Esophagus muscularis mucosa (tissue), 4 donors: ENCODE measurements at places on chromosomes 3 and 15. TPM values are rescaled to one million over a fixed set of nuclear protein-coding genes. Genes with fewer than 3 reads are reported as not detected.

GOLGA8M gene
- total RNA-seq, result not detected

DNA sequence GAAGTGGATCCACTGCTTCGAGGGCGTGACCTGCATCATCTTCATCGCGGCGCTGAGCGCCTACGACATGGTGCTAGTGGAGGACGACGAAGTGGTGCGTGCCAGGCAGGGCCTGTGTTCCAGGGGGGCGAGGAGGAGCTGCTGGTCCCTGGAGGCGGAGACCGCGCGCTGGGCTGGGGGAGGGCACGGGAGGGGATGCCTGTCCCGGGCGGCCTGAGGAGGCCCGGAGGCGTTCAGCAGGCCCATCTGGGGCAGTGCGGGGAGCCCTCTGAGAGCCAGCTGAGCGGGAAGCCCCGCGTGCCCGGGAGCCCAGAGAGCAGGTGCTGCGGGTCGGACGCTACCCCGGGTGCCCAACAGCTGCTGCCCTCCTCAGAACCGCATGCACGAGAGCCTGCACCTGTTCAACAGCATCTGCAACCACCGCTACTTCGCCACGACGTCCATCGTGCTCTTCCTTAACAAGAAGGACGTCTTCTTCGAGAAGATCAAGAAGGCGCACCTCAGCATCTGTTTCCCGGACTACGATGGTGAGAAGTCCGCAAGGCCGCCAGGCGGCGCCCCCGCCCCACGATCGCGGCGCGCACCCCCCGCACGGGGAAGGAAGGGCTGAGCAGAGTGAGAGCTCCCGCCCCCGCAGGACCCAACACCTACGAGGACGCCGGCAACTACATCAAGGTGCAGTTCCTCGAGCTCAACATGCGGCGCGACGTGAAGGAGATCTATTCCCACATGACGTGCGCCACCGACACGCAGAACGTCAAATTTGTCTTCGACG is 2.9 kb downstream of the GNAT1 start:
- H3K27ac ChIP-seq, result no peak overlapping the region
- peak; percentile 93 for DNase-seq
- no peaks in the 10 kb centered on the region for H3K36me3 ChIP-seq
- peak overlapping the region; percentile 21 for H3K4me3 ChIP-seq

STAC gene
- 8.6 TPM for total RNA-seq

CFAP100 gene
- total RNA-seq, result not detected

MME gene
- 3.6 TPM for total RNA-seq

DNA sequence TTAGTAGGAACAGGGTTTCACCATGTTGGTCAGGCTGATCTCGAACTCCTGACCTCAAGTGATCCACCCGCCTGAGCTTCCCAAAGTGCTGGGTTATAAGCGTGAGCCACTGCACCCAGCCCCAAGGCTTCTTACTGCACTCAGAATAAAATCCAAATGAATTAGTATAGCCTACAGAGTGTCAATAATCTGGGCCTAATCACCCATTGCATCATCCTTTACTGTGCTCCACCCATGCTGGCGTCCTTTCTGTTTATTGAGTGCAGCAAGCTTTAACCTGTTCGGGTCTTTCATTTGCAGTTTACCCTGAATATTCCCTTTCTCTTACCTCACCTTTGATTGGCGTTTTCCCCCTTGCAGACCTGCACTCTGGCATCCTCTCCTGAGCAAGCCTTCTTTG is 77.7 kb downstream of the CEP63 start:
- no peak overlapping the region for H3K4me3 ChIP-seq
- DNase-seq, result no peak
- no peak overlapping the region for H3K27ac ChIP-seq
- no peaks in the 10 kb centered on the region for H3K27me3 ChIP-seq
- H3K4me1 ChIP-seq, result no peaks in the 10 kb centered on the region

- peaks cover 45% of the 10 kb centered on the region for H3K4me1 ChIP-seq
- H3K36me3 ChIP-seq, result no peaks in the 10 kb centered on the region
- H3K27ac ChIP-seq, result no peak overlapping the region
Measured at GRCh38 chr3:138938877-138939560, 7.9 kb downstream of the FOXL2 start.

DNA sequence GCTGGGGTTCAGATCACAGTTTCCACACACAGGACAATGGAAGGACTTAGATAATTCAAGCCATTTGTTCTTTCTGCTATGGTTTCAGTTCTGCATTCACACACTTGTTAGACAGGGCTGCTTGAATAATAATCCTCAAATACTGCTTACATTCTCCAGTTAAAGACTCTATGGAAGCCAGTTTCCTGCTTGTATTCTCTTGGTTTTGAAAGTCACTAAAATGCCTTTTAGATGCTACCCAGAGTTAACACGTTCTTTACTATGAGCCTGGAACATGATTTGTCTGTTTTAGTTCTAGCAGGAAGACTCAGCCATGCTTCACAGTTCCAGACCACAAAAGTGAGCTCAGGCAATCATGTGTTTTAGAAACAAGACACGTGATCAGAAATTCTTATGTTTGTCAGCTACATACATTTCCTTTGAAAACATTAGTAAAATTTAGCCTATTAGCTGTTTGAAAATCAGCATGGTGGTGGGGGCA is 152.4 kb downstream of the LEKR1 start:
- H3K36me3 ChIP-seq, result no peaks in the 10 kb centered on the region
- H3K4me1 ChIP-seq, result no peaks in the 10 kb centered on the region
- H3K4me3 ChIP-seq, result no peak overlapping the region

DNA sequence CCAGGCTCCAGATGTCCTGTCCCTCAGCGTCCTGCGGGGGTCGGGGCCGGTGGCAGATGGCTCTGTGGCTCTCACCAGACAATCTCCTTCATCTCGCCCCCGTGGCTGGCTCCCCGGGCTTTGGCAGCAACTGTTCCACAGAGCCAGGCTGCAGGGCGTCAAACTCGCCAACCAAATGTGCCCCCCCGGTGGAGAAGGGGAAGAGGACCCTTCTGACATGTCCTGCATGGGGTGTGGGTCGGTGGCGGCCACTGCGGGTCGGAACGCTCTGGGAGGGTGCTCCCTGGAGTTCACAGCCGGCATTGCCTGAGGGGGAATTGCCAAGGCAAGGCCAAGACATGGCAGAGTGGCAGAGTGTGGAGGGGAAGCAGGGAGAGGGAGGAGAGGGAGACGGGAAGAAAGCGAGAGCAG is 36.0 kb downstream of the BDH1 start:
- no peak for DNase-seq
- no peaks in the 10 kb centered on the region for H3K36me3 ChIP-seq
- H3K27ac ChIP-seq, result no peak overlapping the region
- no peaks in the 10 kb centered on the region for H3K27me3 ChIP-seq
- no peaks in the 10 kb centered on the region for H3K4me1 ChIP-seq
- no peak overlapping the region for H3K4me3 ChIP-seq

GRCh38 chr15:89496155-89497098 is at the start of gene RHCG:
RHCG (minus strand) TSS chr15:89496583; CDS start chr15:89496544, 39 bp downstream.
- DNase-seq, result no peak
- H3K27ac ChIP-seq, result no peak within 1 kb of the TSS
- peak within 1 kb of the TSS; percentile 50 for H3K4me3 ChIP-seq
- H3K36me3 ChIP-seq, result no peaks in the 10 kb centered on the region

CHRD gene
- total RNA-seq, result 17.4 TPM

TMEM266 gene
- not detected for total RNA-seq

SLC6A20 gene
- total RNA-seq, result 0.33 TPM

- peaks cover 61% of the 10 kb centered on the region for H3K4me1 ChIP-seq
- peak overlapping the region; percentile 71 for H3K27ac ChIP-seq
- no peaks in the 10 kb centered on the region for H3K27me3 ChIP-seq
- no peaks in the 10 kb centered on the region for H3K36me3 ChIP-seq
- DNase-seq, result no peak
Measured at GRCh38 chr3:187210091-187210490, 12.8 kb downstream of the RTP1 start.

DNA sequence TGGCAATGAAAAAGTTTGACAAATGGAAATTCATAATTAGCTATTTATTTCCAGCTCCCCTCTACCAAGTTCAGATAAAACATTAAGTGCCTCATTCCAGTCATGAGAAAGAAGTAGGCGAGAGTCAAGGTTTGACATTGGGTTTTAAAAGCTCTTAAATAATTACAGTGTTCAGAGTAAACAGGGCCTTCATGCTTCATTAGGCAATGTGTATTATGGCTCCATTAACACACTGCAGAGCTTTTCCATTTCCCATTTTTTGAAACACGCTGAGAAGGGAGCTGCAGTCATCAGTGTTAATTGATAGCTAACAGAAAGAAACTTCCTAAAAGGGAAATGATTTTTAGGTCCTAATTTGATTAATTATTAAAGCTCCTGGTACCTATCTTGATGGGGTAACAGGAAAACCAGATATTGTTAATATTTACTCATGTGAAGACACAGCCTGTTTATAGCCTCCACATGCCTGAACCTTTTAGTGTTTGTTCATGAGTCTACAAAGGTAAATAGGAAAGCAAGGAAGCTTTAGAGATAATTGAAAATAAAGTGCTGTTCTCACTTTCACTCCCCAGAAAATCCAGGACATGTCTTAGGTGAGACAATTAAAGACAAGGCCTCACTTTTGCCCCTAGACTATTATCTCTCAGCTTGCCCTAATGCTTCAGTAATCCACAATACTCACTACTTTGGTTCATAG is 28.7 kb downstream of the SST start:
- H3K36me3 ChIP-seq, result no peaks in the 10 kb centered on the region
- H3K27me3 ChIP-seq, result no peaks in the 10 kb centered on the region
- no peak for DNase-seq
- H3K4me1 ChIP-seq, result no peaks in the 10 kb centered on the region
- H3K4me3 ChIP-seq, result no peak overlapping the region

ABI3BP gene
- 25.7 TPM for total RNA-seq

DNA sequence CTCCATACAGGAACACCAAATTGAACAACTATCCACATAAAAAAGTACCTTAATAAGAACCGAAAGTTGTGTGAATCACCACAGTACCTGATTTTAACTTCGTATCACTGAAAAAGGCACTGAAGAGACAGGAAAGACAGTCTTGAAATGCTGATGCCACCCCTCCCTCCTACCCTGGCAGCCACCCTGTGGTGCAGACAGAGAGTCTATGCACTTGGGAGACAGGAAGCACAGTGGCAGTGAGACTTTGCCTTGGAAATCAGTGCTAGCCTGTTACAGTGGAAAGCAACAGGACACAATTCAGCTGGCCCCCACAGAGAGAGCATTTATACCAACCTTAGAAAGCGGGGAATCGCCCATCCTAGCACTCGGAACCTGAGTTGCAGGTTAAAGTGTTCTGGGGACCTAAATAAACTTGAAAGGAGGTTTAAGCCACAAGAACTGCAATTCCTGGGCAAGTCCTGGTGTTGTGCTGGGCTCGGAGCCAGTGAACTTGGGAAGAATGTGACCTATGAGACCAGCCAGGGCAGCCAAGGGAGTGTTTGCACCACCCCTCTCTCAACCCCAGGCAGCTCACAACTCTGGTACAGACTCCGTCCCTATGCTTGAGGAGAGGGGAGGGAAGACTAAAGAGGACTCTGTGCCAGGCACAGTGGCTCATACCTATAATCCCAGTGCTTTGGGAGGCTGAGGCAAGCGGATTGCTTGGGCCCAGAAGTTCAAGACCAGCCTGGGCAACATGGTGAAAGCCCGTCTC is 240.1 kb downstream of the ISL2 start:
- H3K27me3 ChIP-seq, result no peaks in the 10 kb centered on the region
- H3K4me1 ChIP-seq, result peaks cover 17% of the 10 kb centered on the region
- no peak for DNase-seq
- no peaks in the 10 kb centered on the region for H3K36me3 ChIP-seq
- H3K4me3 ChIP-seq, result no peak overlapping the region

GRCh38 chr3:69719587-69720122 is 19.6 kb upstream of the MITF start:
- no peaks in the 10 kb centered on the region for H3K27me3 ChIP-seq
- DNase-seq, result no peak
- no peak overlapping the region for H3K27ac ChIP-seq
- no peak overlapping the region for H3K4me3 ChIP-seq

- H3K27me3 ChIP-seq, result no peaks in the 10 kb centered on the region
- peak; percentile 97 for DNase-seq
- H3K27ac ChIP-seq, result peak overlapping the region; percentile 92
- peak overlapping the region; percentile 7 for H3K4me3 ChIP-seq
Measured at GRCh38 chr3:32109256-32109655, 2.8 kb downstream of the GPD1L start.

DNA sequence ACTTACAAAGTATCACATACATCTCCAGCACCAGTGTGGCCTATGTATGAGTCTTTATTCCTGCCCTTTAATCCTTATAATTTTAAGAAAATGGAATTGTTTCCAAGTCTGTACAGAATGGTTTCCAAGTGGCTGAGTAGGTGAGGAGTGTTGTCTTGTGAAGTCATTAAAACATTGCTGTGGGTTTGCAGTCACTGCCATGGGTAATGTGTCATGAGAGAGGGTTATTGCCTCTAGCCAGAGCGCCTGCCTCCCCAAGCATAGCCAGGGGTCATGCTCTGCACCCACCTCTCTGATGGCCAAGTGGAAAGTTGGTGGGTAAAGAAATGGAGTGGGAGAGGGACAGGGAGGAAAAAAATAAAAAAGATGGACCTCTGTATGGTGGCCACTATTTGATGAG is 25.3 kb downstream of the TRAK1 start:
- no peak overlapping the region for H3K27ac ChIP-seq
- no peak for DNase-seq
- no peaks in the 10 kb centered on the region for H3K36me3 ChIP-seq
- peaks cover 75% of the 10 kb centered on the region for H3K4me1 ChIP-seq
- no peak overlapping the region for H3K4me3 ChIP-seq

GOLGA8S gene
- under 0.01 TPM for total RNA-seq

- H3K27ac ChIP-seq, result no peak overlapping the region
- no peak for DNase-seq
- no peaks in the 10 kb centered on the region for H3K4me1 ChIP-seq
- no peaks in the 10 kb centered on the region for H3K27me3 ChIP-seq
Measured at GRCh38 chr3:187150599-187150998, 11.3 kb upstream of the RPL39L start.

UMPS gene
- total RNA-seq, result 21.4 TPM

- no peaks in the 10 kb centered on the region for H3K36me3 ChIP-seq
- DNase-seq, result no peak
- H3K4me3 ChIP-seq, result no peak overlapping the region
- no peak overlapping the region for H3K27ac ChIP-seq
- H3K27me3 ChIP-seq, result no peaks in the 10 kb centered on the region
- no peaks in the 10 kb centered on the region for H3K4me1 ChIP-seq
Measured at GRCh38 chr15:54582863-54583643, 604.8 kb downstream of the UNC13C start.

ZBTB20 gene
- total RNA-seq, result 71.0 TPM

CLSTN2 gene
- total RNA-seq, result 5.5 TPM

NOX5 gene
- 0.23 TPM for total RNA-seq

MEGF11 gene
- not detected for total RNA-seq

ACSBG1 gene
- 1.2 TPM for total RNA-seq

GRCh38 chr3:71195492-71195891 is 388.0 kb downstream of the FOXP1 start:
- no peak overlapping the region for H3K27ac ChIP-seq
- peaks cover 23% of the 10 kb centered on the region for H3K4me1 ChIP-seq
- DNase-seq, result no peak
- H3K27me3 ChIP-seq, result no peaks in the 10 kb centered on the region

DNA sequence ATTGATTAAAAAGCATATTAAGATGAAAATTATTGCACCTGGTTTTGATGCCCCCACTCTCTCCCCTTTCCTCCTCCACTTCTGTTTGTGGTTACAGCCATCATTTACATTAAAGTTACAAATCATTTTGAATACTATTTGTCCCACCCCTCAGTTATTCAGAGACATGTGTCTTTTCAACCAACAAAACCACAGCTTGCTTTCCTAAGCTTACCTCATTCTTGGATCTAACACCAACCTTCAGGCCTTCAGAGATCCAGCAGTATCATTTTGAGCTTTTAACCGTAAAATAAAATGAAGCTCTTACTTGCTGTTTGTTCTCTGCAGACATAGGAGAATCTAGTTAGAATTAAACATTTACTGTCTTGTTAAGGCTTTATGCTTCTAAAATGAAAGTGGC is 4.7 kb downstream of the PXYLP1 start:
- DNase-seq, result no peak
- no peaks in the 10 kb centered on the region for H3K36me3 ChIP-seq
- peaks cover 28% of the 10 kb centered on the region for H3K4me1 ChIP-seq
- H3K27ac ChIP-seq, result no peak overlapping the region

TTC21A gene
- total RNA-seq, result 1.7 TPM
